Inflammatory macrophage treated with lipopolysaccharide for 1 hour (primary cell): ENCODE measurements at places on chromosomes 7 and 10.
A peak's percentile ranks its signal among the peaks of the same experiment; 100 is the strongest.

- peak; percentile 40 for DNase-seq
These were observed 182.1 kb downstream of the ARID5B start for GRCh38 chr10:62083412-62084267.

- no peak for DNase-seq
These were observed 206.9 kb upstream of the PHYHIPL start for GRCh38 chr10:58969576-58969975.

- peak; percentile 40 for DNase-seq
These were observed 11.3 kb upstream of the TAS2R3 start for GRCh38 chr7:141752634-141753033.

- no peak for DNase-seq
These were observed 67.7 kb downstream of the HK1 start for GRCh38 chr10:69345890-69346474.

GRCh38 chr10:9291081-9291480 lies 1236.6 kb downstream of the GATA3 start:
- DNase-seq = peak; percentile 56

GRCh38 chr10:82660205-82660604 lies 785.2 kb downstream of the NRG3 start:
- no peak for DNase-seq

DNA sequence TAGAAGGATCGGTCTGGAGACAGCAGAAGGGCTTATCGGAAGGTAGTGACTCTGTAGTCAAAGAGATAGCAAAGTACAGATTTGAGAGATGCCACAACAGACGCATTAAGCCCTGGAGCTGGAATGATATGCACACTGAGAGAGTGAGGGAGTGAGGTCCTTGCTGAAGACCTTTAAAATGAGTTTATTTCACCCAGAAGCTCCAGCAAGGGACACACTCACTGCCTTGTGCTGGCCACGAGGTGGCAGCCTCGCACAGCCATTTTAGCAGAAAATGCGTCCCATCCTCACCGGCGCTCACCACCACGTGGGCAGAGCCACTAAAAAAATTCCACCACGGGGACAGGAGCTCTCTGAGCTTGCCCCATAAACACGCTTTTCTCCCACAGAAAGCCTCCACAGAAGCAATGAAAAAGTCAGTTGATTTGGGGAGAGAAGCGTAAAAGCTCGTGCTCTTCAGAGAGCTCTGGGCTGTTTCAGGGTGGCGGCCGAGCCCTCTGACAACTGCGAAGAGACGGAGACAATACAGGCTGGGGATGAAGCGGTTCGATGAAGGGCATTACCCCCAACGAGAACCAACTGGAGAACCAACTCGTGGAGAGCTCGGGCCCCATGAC lies 163.0 kb upstream of the KLF14 start:
- peak; percentile 74 for DNase-seq

DNA sequence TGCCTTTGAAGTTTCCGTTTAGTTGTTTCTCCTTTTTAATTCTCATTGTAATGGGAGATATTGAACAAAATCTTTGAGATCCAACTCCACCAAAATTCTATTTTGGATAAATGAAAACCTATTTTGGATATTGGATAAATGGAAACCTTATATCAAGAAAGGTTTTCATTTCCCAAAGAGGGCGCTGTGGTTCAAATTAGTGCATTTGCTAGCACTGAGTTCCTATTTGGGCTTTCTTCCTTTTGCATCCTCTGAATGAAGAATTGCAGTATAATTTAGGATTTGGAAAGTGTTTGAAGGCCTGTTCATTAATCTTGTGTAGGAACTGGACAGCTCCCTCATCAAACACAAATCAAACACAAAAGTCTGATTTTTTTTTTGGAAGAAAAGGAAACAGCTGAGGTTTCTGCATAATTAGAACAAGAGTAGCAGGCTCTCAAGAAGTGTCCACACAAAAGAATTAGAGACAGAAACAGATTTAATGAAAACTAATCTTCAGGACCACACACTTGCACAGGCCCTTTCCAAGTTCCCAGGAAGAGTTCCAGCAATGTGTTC lies 80.8 kb upstream of the KLF14 start:
- peak; percentile 52 for DNase-seq

DNA sequence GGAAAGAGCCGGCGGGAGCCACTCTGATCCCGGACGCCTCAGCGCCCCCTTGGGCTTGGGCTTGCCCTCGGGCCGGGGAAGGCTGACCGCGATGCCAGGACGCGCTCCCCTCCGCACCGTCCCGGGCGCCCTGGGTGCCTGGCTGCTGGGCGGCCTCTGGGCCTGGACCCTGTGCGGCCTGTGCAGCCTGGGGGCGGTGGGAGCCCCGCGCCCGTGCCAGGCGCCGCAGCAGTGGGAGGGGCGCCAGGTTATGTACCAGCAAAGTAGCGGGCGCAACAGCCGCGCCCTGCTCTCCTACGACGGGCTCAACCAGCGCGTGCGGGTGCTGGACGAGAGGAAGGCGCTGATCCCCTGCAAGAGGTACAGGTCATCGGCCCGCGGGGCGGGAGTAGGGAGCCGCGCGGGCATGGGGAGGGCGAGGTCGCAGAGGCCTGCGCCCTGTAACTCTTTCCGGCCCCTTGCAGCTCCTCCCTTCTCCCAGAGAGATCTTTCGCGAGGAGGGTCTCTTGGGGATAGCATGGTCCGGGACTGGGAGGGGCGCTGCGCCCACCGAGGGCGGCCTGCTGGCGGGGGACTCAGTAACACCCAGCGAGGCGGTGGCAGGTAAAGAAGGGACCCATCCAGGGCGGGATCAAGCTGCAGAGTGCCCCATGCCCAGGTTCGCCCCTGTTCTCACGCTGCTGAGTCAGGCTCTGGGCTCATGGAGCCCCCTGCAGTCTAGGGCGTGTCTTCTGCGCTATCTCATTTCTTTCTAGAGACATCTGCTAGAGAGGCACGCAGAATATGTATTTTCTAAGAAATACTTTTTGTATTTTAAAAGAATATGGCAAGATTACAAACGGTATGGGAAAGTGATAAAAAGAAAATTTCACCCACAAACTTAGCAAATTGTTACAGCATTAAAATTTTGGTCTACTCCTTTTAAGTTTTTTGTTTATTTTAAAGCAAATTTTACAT lies 687 bp downstream of the EPDR1 start:
- peak; percentile 11 for DNase-seq

DNA sequence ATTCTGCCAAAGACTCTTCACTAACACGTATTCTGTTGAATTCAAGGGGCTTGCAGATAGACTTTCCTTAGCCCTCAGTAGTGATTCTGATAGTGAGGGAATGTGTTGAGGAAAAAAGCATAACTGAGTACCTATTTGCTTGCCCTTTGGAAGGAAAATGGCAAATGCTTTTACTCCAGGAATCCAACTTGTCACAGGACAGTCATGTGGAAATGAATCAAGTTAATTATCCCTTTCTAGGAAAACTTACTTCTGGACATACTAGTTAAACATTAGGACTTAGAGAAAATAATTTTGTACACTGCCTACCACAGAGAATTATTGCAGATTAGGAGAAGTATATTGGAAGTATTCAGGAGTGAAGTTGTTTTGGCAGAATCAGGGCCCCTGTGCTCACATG lies 148.9 kb upstream of the SLC13A1 start:
- DNase-seq = no peak
